ENCODE measurements at places on chromosomes 11 and 22.

DNA sequence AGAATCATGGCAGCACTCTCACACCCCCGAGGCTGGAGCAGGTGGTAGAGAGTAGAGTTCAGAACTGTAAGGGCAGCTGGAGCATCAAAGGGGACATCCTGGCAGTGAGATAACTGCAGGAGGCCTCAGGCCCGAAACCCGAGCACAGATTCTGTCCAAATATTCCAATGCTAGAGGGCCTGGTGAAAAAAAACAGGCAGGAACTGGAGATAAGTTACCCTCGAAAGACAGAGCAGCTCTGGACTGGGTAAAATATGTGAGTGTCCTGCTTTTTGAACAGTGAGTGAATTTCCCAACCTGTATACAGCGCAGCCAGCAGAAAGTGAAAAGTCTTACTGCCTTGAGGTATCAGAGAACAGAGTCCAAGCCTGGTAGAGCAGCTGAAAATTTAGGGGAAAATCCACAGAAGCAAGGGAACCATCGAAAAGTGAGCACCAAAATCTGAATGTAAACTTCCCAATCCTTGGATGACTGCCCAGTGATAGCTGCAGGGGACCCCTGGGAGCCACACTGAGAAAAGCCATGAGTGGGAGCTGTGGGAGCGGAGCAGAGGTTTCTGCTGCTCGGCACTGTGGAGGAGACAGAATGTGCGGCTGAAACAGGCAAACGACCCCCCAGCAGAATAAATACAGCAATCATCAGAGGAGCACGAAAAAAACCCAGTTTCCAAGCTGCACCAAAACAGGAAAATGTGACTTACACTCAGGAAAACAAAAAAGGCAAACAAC is 50.6 kb downstream of the WNT11 start:
- DNase-seq, result no peak

DNA sequence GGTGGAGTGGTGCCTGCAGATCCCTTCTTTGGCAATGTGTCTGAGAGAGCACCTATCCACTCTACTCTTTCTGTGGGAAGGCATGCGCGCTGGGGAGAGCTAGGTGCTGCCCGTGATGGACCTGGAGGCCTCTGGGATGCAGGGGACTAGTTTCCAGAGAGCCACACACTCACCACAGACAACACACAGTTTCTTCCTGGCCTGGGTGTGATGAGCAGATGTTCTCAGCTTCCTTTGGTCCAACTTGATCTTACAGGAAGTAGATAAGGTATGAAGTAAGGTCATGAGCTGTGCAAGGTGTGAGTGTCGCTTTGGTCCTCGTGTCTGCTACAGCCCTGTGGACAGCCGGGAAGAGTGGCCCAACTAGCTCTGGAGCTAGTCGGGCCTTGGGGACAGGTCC is 27.3 kb upstream of the SUSD2 start:
- DNase-seq, result no peak

DNA sequence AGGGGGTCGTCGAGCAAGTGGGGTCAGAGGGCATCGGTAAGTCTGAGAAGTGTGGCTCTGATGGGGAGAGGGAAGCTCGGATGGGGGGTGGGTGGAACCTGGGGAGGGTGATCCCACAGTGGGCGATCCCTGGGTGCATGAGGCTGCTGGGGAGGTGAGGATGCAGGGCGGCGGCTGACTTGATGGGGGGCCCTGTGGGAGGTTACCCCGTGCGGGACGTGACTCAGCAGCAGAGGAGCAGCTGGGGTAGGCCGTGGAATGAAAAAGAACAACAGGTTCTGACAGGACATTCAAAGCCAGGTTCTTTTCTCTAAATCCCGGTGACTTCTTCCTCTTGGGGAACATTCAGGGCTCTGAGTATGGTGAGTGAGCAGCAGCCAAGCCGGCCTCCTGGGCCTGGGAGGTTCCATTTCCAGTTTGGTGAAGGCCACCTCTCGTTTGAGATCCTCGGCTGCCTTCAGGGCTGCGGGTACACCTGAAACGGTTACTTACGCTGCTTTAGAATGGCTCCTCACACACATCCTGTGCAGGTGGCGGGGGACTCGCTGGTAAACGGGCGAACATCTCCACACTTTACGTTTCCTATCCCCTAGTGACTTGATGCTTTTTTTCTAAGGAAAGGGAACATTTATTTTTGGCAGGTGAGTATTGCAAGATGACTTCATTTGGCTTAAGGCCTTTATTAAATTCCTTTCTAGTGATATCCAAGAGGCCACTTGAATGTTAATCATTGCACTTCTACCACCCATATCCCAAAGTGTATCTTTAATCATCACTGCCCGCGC is 278.2 kb downstream of the TBC1D22A start:
- no peak for DNase-seq

DNA sequence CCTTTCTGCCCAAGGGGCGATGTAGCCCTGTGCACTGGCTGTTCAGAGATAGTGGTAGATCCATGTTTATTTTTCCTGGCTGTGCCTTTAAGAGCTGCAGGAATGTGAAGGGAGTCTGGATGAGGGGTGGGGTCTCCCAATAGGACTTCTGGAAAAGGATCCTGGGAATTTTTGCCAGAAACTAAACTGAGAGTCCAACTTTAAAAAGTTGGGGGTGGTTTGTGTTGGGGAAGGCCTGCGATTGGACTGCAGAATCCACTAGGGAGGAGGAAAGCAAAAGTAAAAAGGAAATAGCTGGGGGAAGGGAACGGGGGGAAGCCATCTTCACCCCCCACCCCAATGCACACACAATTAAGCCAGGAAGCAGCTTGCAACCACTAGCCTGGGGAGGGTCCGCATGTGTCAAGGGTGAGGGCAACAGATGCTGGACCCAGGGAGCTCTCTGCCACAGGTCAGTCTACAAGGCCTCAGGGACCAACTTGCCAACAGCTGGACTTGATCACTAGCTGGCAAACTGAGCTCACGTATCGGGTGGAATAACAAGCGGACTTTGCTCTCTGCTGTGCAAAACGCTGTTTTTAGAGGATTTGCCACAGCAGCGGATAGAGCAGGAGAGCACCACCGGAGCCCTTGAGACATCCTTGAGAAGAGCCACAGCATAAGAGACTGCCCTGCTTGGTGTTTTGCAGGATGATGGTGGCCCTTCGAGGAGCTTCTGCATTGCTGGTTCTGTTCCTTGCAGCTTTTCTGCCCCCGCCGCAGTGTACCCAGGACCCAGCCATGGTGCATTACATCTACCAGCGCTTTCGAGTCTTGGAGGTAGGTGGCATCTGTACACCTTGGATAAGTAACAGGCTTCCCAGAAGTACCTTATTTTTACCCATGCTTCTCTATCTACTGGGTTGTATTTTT is at the start of gene OLFML1:
TSS of gene OLFML1 (plus strand) at position 321 of the 912 bp plus-strand sequence. CDS start at position 691, 370 bp downstream.
- DNase-seq, result no peak

GRCh38 chr11:629237-629583 is 2.2 kb upstream of the SCT start:
- no peak for DNase-seq

DNA sequence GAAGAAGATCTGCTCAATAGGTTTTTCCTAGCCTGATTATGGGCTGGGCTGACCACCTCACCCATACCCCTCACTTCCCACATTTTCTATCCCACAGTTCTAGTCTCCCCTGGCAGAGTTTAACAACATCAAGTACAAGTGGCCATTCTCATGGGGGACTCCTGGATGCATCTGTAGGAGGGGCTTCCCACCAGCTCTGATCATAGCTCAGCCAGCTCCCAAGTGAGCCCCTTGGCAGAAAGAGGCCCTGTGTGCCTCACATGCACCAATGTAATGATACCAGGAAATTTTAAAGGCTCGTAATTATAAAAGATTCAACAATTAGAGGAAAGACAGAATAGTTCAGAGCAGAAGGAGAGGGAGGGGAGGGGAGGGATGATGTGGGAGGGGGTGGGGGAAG is 144.2 kb upstream of the SYT13 start:
- no peak for DNase-seq

- DNase-seq, result no peak
Observed at GRCh38 chr11:10380921-10381320, 74.1 kb upstream of the AMPD3 start.

- no peak for DNase-seq
Observed at GRCh38 chr22:39428597-39429071, 28.2 kb upstream of the MGAT3 start.

GRCh38 chr11:61904539-61905048 is 12.8 kb downstream of the RAB3IL1 start:
- no peak for DNase-seq

DNA sequence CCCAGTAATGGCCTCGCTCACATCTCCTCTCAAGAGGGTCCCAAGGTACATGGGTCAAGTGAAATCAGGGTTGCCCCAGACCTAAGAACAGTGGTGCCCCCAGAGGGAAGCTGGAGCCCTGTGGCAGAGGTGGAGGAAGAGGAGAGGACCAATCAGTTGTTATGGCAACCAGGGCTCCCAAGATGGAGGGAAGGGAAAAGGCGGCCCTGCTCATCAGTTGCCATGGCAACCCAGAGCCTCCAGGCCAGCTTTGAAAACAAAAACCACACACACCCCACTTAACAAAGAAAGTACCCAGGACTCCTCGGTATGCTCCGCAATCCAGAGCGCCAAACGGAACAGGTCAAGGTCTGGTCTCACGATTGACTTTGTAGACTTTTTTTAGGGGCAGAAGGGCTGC is 53.5 kb upstream of the SLC35C1 start:
- DNase-seq, result no peak

DNA sequence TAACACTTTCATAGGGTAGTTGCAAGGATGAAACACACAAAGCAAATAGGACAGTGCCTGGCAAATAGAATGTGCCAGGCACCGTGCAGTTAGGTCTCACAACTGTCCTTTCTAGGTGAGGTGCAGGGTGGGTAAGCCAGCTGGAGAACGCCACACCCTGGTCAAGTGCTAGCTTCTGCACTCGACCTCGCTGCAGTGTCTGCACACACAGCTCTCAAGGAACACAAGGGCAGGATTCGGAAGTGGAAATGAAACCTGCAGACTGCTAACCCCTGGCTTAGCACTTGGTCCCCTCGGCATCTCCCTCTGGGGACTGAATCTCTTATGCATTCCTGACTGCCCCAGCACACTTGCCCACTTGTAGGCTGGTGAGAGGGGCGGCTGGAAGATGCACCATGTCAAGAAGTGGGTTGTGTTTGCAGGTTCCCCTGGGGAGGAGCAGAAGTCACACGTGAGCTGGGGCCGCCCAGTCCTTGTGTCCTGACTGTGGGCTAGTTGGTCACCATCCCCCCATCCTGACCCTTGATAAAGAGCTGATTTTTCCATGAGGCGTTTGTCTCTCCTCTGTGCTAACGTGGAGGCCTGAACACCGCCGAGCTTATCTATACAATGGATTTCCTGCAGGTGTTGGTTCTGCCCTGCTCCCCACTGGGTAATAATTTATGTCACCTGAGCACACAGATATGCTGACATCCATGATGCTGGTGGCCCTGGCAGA is 89.0 kb downstream of the MICAL2 start:
- DNase-seq, result no peak

- DNase-seq, result no peak
Observed at GRCh38 chr11:129960216-129961214, 42.1 kb downstream of the PRDM10 start.

GRCh38 chr22:38940811-38941384 is 16.5 kb upstream of the APOBEC3A start:
- no peak for DNase-seq

- no peak for DNase-seq
Observed at GRCh38 chr11:118938491-118939403, 13.0 kb upstream of the BCL9L start.

DNA sequence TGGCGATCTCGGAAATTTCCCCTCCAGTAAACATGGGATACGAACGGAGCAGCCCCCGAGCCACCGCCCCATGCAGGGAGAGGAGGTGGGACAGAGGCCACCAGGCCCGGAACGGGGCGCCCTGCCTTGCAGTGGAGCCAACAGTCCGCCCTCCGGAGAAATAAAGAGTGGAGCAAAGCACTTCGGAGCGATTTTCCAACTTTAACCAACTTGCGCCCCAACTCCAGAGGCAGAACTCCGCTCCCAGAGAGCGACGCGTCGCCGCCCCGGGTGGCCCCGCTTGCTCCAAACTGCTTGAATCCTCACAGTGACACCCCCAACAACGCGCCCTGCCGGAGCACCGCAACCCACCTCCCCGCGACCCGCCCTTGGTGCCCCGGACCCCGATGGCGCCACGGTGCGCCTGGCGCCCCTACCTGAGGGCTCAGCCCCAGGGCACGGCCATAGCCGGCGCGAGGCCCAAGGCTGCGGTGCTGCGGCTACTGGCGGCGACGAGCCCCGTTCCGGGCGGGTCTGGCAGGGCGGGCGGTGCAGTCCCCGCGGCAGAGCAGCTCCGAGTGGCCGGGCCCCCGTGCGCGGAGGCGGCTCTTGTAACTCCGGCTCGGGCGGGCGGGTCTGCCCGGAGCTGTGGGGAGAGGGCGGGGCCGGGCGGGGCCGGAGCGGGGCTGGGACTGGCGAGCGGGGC is at the start of gene AHNAK:
TSS of gene AHNAK (minus strand) at position 563 of the 685 bp plus-strand sequence. CDS start 10,708 bp downstream, outside the sequence.
- peak; percentile 62 for DNase-seq

DNA sequence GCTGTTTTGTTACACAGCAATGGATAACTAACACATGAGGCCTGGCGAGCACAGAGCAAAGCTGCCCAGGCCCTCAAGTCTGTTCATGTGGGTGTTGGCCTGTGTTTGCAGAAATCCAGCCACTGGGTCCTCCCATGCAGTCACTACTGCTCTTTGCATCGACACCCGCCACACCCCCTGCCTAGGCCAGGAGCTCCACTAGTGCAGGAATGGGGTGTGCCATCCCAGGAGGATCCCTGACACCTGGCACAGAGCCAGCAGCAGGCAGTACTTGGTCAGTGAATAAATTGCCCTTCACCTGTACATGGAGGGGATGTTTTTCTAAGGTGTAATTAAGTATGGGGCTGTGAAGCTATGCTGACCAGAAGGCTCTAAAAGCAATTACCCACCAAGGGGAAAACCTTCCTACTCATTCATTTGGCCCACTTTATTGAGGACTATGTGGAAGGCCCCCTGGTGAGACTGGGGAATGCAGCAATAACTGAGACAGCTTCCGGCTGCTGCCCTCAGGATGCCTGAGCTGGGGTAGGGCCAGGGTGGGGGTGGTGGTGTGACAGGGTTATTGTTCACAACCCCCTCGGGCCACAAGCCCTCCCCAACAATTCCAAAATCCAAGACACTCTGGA is 160.8 kb downstream of the CRYBB2 start:
- no peak for DNase-seq

GRCh38 chr11:2987881-2988861 is 4.0 kb downstream of the NAP1L4 start:
- DNase-seq, result no peak

DNA sequence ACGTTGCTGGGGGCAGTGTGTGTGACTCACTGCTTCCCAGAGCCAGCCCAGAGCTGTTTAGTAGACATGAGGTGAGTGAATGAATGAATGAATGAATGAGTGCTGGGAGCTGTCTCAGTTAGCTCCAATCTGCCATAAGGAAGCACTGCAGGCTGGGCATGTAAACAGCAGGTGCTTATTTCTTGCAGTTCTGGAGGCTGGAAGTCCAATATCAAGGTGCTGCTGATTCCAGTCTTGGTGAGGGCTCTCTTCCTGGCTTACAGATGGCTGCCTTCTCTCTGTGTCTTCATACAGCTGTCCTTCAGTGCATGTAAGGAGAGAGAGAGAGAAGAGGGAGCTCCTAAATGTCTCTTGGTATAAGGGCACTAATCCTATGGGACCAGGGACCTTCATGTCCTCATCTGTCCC is 4.1 kb downstream of the C11orf21 start:
- no peak for DNase-seq

GRCh38 chr11:116053548-116053919 is 549.3 kb upstream of the CADM1 start:
- no peak for DNase-seq

- DNase-seq, result no peak
Observed at GRCh38 chr22:37559901-37560607, at the start of gene CDC42EP1. Gene CDC42EP1, plus strand, starts transcription at chr22:37560480. Its CDS starts 5,870 bp downstream, at chr22:37566350.

GRCh38 chr11:102837156-102837555 is 6.3 kb downstream of the MMP3 start:
- DNase-seq, result no peak

All from T-helper 9 cell (primary cell).